Fibroblast of the aortic adventitia (primary cell): ENCODE measurements at places on chromosomes 1 and 21. TPM values are rescaled to one million over a fixed set of nuclear protein-coding genes. Genes with fewer than 3 reads are reported as not detected.

- peak; percentile 94 for DNase-seq
These were observed 59.6 kb upstream of the C1orf87 start for GRCh38 chr1:60133000-60133673.

GRCh38 chr1:155526356-155526755 is 36.2 kb downstream of the ASH1L start:
- DNase-seq, result no peak

DNA sequence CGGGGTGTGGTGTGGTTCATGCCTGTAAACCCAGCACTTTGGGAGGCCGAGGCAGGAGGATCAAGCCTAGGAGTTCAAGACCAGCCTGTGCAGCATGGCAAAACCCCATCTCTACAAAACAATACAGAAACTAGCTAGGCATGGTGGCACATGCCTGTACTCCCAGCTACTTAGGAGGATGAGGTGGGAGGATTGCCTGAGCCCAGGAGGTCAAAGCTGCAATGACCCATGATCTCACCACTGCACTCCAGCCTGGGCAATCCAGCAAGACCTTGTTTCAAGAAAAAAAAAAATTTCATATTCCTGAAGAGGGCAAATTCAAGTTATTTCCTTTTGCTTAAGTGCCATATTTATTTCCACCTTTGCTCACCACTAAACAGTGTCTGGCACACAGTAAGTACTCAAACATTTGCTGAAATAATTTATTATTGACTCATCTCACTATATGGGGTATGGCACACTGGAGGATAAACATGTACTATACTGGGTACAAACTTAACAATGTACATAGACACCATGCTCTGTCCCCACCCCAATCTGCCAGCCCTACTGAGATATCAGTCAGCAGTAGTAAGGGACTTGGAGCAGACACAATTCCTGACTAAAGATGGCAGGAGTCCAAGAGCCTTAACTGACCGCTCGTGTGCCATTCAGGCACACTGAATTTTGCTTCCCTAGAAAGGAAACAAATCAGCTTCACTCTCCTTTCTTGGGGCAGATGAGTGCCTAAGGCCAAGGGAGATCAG is 15.5 kb downstream of the MEAF6 start:
- peak; percentile 70 for DNase-seq

The GPR3 gene
- total RNA-seq, result 0.99 TPM in 1 of 2 replicates, not detected in the other

The TAS1R1 gene
- not detected in 2 replicates for total RNA-seq
